Stimulated activated CD8-positive, alpha-beta memory T cell treated with anti-CD3 and anti-CD28 coated beads, Interleukin-2, amount 100 ng/mL, for 1 hour (primary cell): ENCODE measurements at places on chromosomes 5 and 9.

GRCh38 chr5:25516141-25516540 is 871.4 kb upstream of the CDH10 start:
- DNase-seq: no peak

- DNase-seq: no peak
These were observed 59.4 kb downstream of the SREK1 start for GRCh38 chr5:66203531-66203930.

- DNase-seq: no peak
These were observed 19.2 kb downstream of the SIL1 start for GRCh38 chr5:139178935-139179334.

DNA sequence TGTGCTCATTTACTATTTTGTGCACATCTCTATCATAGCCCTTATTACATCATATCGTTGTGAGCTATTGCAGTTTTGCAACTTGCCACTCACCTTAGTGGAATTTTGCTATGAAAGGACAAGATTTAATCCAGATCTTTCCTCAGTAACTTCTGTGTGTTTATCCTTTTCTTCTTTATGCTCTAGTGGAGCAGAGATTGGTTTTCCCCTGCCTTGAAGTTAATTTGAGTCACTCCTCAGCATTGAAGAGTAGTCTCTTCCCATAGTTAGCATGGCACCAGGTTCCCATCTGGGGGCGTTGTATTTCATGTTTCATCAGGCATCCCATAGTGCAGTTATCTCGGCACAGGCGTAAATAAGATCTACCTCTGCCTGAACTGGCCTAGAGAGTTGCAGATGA is 510.4 kb downstream of the PSAT1 start:
- DNase-seq: no peak
